Activated T-helper 2 cell treated with anti-CD3 and anti-CD28 coated beads, Interferon-gamma antibody, Interleukin-2, Interleukin-4, amounts not matched to agents 10 μg/mL and 5 μg/mL and 100 μg/mL, durations not matched to agents 14 hours and 24 hours and 36 hours (primary cell): ENCODE measurements at places on chromosomes 7 and 10.

DNA sequence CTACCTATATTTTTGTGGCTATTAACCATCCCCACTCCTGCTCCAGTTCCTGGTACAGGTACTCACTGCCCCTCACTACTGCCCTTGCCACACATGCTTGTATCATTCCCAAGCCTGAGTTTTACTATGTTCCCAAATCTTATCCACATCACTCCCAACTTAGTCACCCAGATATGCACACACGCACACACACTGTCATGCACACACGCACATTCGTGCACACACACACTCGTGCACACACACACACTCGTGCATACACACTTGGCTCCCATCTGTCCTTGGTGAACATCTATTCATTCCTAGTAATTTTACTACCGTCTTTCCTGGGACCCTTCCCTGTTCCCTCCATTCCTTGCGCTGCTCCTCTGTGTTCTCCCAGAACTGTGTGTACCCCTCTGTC, 287.2 kb upstream of the RNF32 start:
- H3K36me3 ChIP-seq, result no peaks in the 10 kb centered on the region
- H3K4me1 ChIP-seq, result no peaks in the 10 kb centered on the region
- H3K27me3 ChIP-seq, result no peaks in the 10 kb centered on the region

GRCh38 chr7:155558961-155559360, 12.6 kb upstream of the CNPY1 start:
- no peaks in the 10 kb centered on the region for H3K36me3 ChIP-seq
- H3K4me1 ChIP-seq, result no peaks in the 10 kb centered on the region
- no peak for DNase-seq
- no peak overlapping the region for H3K4me3 ChIP-seq
- no peak overlapping the region for H3K27ac ChIP-seq

GRCh38 chr7:15829691-15830090, 143.2 kb upstream of the MEOX2 start:
- DNase-seq, result no peak
- H3K36me3 ChIP-seq, result no peaks in the 10 kb centered on the region
- no peaks in the 10 kb centered on the region for H3K27me3 ChIP-seq
- no peaks in the 10 kb centered on the region for H3K4me1 ChIP-seq

DNA sequence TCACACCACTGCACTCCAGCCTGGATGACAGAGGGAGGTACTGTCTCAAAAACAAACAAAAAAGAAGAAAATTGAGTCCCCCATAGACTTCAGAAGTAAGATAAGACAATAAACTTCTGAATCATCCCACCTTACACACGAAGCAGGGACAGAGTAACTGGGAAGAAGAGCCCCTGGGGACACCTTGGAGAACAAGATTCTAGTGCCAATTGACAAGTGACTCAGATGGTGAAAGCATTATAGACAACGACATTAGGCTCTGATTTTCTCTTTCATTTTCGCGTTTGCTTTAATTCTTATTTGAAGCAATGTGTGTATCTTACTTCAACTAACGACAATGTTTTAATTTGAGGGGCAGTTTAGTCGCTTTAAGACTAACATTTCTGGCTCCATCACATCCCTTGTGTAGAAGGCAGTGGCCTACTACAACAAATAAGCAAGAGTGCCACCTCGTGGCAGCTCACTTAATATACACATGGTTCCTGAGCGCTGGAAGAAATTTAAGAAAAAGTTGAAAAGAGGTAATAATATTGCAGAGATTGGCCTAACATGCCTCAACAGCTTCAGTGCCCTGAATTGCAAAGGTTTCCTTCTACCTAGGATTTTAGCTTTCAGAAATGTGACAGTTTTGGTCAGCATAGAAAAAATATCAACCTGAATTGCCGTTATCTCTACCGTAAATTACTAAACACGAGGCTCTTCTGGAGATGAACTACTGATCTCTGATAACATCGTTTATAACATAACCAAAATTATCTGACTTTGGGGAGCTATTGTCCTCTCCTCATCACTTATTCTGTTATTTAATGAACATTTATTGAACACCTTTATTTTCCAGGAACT, 36.7 kb downstream of the ASNS start:
- peaks cover 26% of the 10 kb centered on the region for H3K27me3 ChIP-seq
- DNase-seq, result peak; percentile 25
- H3K27ac ChIP-seq, result no peak overlapping the region
- H3K4me3 ChIP-seq, result no peak overlapping the region
- no peaks in the 10 kb centered on the region for H3K4me1 ChIP-seq

DNA sequence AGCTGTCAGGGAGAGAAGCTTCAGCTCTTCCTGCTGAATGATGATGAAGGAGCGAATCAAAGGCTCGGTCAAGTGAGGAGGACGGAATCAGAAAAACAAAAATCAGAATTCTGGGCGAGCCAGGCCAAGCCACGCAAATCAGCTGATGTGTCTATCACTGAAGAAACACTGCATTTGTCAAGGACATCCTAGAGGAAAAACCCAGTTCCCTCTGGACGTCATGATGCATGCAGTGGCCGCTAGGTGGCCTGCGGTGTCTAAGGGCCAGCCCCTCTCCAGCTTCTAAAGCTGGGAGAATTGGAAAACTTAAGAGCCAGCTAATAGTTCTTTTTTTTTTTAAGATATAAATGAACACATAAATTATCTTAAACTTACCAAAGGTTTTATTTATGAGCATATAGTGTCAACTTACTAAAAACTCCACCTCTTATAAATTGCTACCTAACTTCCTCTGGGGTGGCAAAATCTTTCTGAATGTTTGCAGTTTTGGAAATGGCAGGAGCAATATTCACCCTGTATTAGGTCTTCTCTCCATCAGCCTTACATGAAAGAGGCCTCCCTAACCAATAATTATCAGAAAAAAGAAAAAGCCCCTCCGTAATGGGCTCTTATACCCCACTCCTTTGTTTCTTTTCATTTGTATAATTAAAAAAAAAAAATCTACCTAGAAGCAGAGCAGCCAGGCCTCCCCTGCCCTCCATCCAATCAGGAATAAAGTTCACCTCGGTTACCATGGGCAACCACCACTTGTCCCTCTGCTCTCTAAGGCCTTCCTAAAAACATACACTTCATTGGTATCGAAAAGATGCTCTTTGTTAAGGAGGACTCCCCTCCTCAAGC, 186.8 kb downstream of the USP6NL start:
- DNase-seq, result no peak
- H3K4me3 ChIP-seq, result no peak overlapping the region
- H3K4me1 ChIP-seq, result peaks cover 2% of the 10 kb centered on the region
- no peak overlapping the region for H3K27ac ChIP-seq
- H3K36me3 ChIP-seq, result no peaks in the 10 kb centered on the region
- H3K27me3 ChIP-seq, result peaks cover 5% of the 10 kb centered on the region

GRCh38 chr7:136353287-136353686, 376.1 kb upstream of the MTPN start:
- H3K27me3 ChIP-seq, result no peaks in the 10 kb centered on the region
- H3K4me3 ChIP-seq, result no peak overlapping the region
- no peaks in the 10 kb centered on the region for H3K36me3 ChIP-seq
- no peak overlapping the region for H3K27ac ChIP-seq
- no peak for DNase-seq

DNA sequence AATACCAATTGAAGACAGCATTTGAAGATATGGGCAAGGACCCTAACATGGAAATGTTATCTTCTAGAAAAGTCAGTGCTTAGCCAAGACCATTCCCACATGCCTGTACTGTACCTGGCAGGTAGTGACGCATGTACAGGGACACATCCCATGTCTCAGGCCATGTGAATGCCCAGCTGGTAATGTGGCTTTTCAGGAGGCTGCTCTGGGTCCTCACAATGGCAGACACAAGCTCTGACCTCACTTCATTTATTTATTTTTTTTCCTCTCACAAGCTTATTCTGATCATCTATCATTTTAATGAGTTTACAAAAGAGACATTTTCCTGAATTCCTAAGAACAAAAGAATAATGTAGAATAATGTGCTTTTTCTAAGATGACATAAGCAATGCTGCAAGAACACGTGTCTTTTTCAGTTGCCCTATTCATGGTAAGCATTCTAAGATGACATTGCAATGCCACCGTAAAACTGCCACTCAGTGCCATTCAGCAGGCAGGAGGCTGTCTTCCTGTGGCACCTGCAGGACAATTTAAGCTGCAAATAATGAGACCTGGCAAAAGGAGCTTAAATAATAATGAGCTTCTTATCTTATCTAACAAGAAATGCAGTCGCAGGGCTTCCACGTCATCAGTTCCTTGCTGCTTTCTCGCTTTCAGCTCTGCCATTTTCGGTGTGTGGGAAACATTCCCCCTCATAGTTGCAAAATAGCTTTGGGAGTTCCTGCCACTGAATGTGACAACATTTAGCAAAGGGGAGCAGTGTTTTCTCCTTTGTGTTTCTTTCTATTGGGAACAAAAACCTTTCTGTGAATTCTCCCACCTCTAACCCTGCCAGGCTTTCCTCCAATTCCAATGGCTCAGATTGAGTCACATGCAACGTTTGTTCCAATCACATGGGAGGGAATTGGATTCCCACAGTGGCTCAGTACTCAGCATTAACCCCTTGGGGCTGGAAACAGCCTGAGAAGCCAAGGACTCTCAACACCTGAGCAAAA, 113.0 kb downstream of the SEC23IP start:
- no peak for DNase-seq
- H3K4me1 ChIP-seq, result no peaks in the 10 kb centered on the region
- H3K4me3 ChIP-seq, result no peak overlapping the region
- H3K27me3 ChIP-seq, result peaks cover 5% of the 10 kb centered on the region
- no peak overlapping the region for H3K27ac ChIP-seq

DNA sequence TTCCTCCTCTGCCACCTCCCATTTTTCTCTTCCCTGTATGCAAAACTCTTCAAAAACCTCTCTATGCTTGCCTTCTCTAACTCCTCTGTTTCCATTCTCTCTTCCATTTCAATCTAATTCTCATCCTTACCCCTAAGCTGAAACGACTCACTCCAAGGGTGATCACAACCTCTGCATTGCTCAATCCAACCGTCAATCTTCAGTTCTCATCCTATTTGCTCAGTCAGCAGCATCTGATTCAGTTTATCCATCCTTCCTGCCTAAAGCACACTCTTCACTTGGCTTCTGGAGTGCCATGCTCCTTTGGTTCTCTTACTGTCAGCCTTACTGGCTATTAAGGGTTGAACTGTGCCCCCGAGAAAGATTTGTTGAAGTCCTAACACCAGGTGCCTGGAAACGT, 163.5 kb upstream of the NEBL start:
- H3K27ac ChIP-seq, result no peak overlapping the region
- H3K36me3 ChIP-seq, result no peaks in the 10 kb centered on the region
- H3K4me3 ChIP-seq, result no peak overlapping the region
- no peaks in the 10 kb centered on the region for H3K27me3 ChIP-seq
- peaks cover 3% of the 10 kb centered on the region for H3K4me1 ChIP-seq
- no peak for DNase-seq

- no peaks in the 10 kb centered on the region for H3K36me3 ChIP-seq
- no peaks in the 10 kb centered on the region for H3K4me1 ChIP-seq
- no peak overlapping the region for H3K27ac ChIP-seq
- no peaks in the 10 kb centered on the region for H3K27me3 ChIP-seq
- no peak overlapping the region for H3K4me3 ChIP-seq
- no peak for DNase-seq
Measured at GRCh38 chr7:18754766-18755165, 259.2 kb downstream of the HDAC9 start.

DNA sequence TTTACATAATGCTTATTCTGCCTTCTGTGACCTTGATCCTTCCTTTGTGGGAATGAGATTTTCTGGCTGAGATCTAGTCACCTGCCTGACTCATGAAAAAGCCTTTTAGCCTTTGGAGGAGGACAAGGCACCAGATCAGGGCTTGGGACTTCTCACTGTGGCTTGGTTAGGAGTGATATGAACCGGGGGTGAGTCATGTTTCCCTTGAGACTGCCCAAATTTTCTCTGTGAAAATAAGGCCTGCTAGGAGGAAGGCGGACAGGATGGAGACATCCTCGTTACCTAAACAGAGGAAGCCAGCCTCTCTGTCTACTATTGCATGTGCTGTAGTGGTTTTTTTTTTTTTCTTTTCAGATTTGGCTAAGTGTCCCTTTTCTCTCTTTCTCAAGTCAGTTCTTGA, 57.8 kb downstream of the EVX1 start:
- no peaks in the 10 kb centered on the region for H3K36me3 ChIP-seq
- no peak for DNase-seq
- no peaks in the 10 kb centered on the region for H3K4me1 ChIP-seq
- no peak overlapping the region for H3K4me3 ChIP-seq
- H3K27ac ChIP-seq, result no peak overlapping the region

DNA sequence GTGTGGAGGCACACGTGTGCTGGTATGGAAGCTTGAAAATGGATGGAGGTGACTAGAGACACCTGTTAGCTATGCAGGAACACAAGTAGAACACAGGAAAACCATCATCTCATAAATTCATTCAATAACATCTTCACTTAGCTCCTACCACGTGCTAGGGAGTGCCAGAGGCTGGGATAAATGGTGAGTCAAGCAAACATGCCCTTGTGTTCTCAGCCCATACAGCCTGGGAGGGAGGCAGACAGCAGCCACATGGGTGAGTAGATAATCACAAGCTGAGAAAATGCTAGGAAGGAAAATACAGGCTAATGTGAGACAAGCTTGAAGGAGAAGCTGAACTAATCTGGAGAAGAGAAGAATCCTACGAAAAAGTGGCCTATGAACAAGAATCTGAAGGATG, 468.0 kb upstream of the ZMIZ1 start:
- DNase-seq, result no peak
- no peaks in the 10 kb centered on the region for H3K36me3 ChIP-seq
- no peak overlapping the region for H3K27ac ChIP-seq
- H3K4me1 ChIP-seq, result no peaks in the 10 kb centered on the region
- H3K27me3 ChIP-seq, result peaks cover 4% of the 10 kb centered on the region

GRCh38 chr7:51314726-51315125, 1.9 kb downstream of the COBL start:
- H3K4me1 ChIP-seq, result peaks cover 2% of the 10 kb centered on the region
- no peak for DNase-seq
- no peaks in the 10 kb centered on the region for H3K36me3 ChIP-seq
- H3K4me3 ChIP-seq, result no peak overlapping the region
- H3K27ac ChIP-seq, result no peak overlapping the region

GRCh38 chr10:130066743-130067142, 43.9 kb downstream of the C10orf143 start:
- no peaks in the 10 kb centered on the region for H3K27me3 ChIP-seq
- H3K4me1 ChIP-seq, result no peaks in the 10 kb centered on the region
- no peak for DNase-seq
- no peak overlapping the region for H3K4me3 ChIP-seq
- no peaks in the 10 kb centered on the region for H3K36me3 ChIP-seq
- no peak overlapping the region for H3K27ac ChIP-seq

- H3K4me3 ChIP-seq, result no peak overlapping the region
- H3K27me3 ChIP-seq, result no peaks in the 10 kb centered on the region
- H3K27ac ChIP-seq, result no peak overlapping the region
- H3K36me3 ChIP-seq, result no peaks in the 10 kb centered on the region
- no peaks in the 10 kb centered on the region for H3K4me1 ChIP-seq
Measured at GRCh38 chr7:68185631-68186456, 1189.2 kb downstream of the TYW1 start.

GRCh38 chr7:420142-421093, 99.2 kb downstream of the PDGFA start:
- no peaks in the 10 kb centered on the region for H3K27me3 ChIP-seq
- no peaks in the 10 kb centered on the region for H3K36me3 ChIP-seq
- no peak for DNase-seq
- H3K4me1 ChIP-seq, result no peaks in the 10 kb centered on the region
- no peak overlapping the region for H3K4me3 ChIP-seq
- no peak overlapping the region for H3K27ac ChIP-seq

GRCh38 chr7:95276114-95276513, 48.2 kb downstream of the PON1 start:
- no peak for DNase-seq
- no peak overlapping the region for H3K27ac ChIP-seq
- H3K36me3 ChIP-seq, result no peaks in the 10 kb centered on the region
- no peaks in the 10 kb centered on the region for H3K4me1 ChIP-seq

- H3K4me3 ChIP-seq, result no peak overlapping the region
- no peak overlapping the region for H3K27ac ChIP-seq
- DNase-seq, result no peak
Measured at GRCh38 chr7:46123-46829, 146.1 kb upstream of the FAM20C start.
